SW480 (cell line): ENCODE measurements at places on chromosomes 4 and X.
A peak's percentile ranks its signal among the peaks of the same experiment; 100 is the strongest.

DNA sequence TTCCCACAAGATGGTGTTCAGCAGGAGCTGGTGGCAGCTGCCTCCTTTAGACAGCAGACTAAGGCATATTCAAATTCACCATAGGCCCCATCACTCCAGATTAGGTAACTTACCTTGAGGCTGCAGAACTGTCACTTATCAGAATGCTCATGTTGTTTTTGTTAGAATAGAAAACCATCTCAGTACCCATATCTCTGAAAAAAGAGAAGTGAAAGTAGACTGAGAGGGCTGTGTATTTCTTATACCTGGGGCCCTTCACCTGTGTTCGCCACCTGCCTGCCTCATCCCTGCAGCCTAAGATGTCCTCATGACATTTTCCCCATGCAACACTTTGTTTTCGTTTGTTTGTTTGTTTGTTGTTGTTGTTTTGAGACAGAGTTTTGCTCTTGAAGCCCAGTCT lies 32.9 kb upstream of the SPRY1 start:
- no peak for DNase-seq

DNA sequence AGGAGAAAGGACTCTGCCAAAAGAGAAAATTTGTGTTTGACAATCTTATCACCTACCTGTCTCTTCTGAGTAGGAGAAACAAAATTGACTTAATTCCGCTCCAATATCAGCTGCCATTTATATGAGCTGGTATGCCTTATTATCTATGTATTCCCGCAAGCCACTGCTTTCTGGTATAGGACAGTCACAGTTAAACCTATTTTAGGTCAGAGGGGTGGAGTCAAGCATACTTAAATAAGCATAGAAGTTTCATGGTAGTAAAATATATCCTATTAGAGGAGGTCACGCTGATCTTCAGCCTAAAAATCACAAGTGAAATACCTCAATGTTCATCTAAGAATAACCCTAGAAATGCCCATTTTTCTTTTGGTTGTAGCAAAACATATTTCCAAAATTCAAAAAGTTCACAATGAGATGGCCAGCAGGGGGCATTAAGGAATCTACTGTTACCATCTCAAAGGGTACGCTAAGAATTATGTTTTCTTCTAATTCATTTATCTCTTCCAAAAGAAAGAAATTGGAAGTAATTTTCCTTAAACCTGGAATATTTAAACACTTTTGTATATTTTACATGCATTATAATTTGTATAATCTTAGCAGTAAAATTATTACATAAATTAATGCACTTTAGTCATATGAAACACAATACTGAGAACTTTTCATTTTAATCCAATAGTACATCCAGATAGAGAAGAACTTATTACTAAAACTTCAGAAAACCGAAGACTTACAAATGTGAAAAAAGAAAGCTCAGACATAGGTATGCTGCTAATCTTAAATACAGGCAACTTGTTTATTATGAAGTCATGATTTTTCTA lies 10.5 kb downstream of the PPAT start:
- no peak for DNase-seq

DNA sequence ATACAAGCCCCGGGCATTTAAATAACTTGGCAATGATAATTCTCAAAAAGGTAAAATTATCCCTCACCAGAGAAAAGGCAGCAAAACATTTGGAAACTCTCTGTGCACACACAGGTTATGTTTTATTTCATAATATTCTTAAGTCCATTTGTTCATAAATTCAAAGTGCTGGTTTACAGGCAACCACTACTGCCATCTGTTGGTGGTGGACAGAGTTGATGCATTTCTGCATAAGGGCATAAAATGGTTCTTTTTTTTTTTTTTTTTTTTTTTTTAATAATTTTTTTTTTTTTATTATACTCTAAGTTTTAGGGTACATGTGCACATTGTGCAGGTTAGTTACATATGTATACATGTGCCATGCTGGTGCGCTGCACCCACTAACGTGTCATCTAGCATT lies 31.5 kb upstream of the IL21 start:
- peak; percentile 16 for DNase-seq

GRCh38 chrX:107168257-107168656 lies 38.0 kb downstream of the NUP62CL start:
- DNase-seq, result no peak

DNA sequence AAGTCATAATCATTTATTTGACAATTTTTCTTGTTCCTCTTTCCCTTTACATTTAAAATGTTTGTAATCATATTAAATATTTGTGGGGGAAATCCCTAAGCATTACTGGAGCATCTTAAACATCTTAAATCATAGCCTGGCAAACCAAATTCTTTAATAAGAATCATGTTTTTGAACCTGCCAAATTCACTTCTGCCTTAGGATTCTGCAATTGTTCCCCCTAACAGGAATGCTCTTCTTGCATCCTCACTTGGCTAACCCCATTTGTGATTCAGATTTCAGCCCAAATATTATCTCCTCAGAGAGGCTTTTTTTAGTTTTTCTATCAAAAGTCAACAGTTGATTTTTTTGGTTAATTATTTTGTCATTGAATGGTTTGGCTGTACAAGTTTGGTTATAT lies 241.1 kb downstream of the MAPK10 start:
- DNase-seq, result no peak

- peak; percentile 5 for DNase-seq
Observed at GRCh38 chr4:103076747-103077347, at the start of gene SLC9B2. TSS of gene SLC9B2 (minus strand) at chr4:103076761. CDS start at chr4:103067550, 9,211 bp downstream.

GRCh38 chr4:151801547-151802516 lies 41.0 kb upstream of the GATB start:
- DNase-seq, result peak; percentile 94

DNA sequence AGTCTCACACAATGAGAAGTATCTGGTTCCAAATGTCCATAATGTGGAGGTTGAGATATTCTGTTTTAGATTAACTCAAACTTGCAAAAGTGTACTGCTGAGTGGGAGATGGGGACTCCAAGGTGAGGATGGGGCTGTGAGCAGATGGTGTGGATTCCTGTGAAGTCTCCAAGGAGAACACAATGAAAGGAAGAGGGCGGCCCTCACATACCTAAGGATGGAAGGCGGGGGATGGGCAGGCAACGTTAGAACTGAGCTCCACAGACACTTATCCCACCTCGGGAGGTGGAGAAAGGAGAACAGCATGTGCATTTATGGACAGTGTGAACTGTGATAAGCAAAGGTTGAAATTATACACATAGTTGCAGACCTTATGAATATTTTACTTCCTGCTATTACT lies 9.9 kb upstream of the SPATA4 start:
- no peak for DNase-seq

GRCh38 chr4:161428180-161428965 lies 735.4 kb downstream of the FSTL5 start:
- no peak for DNase-seq

- DNase-seq, result no peak
Observed at GRCh38 chr4:141376769-141377168, 156.1 kb downstream of the ZNF330 start.

- DNase-seq, result no peak
Observed at GRCh38 chrX:40546870-40547269, 33.9 kb upstream of the ATP6AP2 start.

DNA sequence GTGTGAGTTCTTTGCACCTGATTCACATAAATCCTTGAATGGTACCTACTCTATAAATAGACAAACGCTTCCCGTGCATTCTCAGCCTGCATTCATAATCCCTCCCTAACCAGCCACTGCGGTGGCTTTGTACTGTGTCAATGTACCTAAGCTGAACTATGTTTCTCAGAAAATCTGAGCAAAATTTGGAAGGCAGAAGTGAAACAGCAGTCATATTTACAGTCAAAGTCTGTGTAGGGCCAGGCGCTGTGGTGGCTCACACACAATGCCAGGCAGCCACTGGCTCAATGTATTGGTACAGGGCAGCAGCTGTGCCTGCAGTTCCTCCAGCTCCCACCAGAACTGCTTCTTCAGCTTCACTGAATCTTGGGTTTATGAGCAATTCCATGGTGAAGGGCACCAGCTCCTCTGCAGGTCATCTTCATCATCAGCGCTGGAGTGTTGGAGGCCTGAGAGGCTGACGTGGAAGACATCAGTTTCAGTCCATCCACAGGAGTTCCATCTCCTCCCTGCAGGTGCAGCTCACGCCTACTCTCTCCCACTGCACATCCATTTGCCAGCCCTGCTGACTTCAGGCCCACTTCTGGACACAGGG lies 32.3 kb upstream of the IRF2 start:
- DNase-seq, result peak; percentile 11

DNA sequence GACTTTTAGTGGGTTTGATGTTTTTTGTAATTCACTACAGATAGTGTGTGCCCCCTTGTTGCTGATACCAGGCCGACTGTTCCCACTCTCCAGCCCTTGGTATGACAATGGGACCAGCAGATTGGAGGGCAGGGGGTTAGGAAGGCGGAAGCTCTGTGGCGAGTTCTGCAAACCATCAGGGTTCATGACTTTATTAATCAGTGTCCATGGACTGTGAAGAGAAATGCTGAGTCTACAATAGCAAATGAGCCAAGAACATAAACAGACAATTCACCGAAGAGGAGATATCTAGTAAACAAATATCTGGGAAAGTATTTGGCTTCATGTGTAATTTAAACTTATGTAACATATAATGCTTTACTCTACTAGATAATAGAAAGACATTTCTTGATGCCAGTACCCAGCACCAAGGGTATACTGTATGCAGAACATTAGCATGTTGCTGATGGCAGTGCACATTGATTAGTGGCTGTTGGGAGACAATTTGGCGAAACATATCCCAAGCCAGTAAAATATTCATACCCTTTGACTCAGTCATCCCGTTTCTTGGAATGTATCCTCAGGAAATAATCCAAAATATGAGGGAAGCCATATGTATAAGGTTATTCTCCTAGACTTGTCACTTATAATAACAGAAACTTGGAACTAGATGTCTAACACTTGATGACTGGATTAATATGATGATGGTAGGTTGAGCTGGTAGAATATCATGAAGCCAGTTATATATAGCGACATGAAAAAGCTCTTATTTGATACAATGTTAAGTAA lies 169.4 kb downstream of the PTTG2 start:
- no peak for DNase-seq

DNA sequence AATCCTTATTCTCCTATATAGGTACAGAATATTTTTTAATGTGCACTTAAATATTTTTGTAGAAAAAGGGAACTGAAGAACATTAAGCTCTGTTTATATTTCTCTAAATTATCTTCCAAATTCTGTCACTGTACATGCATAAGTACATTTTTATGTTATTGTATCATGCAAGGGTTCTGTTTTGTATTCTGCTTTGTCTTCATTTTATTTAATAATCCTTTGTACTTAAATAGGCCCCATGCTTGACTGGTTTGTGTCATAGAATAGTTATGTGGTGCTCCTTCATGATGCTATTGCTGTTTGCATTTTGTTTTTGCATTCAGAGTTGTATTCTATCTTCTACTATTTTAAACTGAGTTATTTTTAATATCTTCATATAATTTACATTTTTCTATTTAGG lies 111.9 kb upstream of the EDNRA start:
- DNase-seq, result no peak

- DNase-seq, result no peak
Observed at GRCh38 chr4:9963328-9963727, 58.0 kb downstream of the SLC2A9 start.

GRCh38 chr4:87079967-87080366 lies 140.5 kb downstream of the KLHL8 start:
- no peak for DNase-seq

DNA sequence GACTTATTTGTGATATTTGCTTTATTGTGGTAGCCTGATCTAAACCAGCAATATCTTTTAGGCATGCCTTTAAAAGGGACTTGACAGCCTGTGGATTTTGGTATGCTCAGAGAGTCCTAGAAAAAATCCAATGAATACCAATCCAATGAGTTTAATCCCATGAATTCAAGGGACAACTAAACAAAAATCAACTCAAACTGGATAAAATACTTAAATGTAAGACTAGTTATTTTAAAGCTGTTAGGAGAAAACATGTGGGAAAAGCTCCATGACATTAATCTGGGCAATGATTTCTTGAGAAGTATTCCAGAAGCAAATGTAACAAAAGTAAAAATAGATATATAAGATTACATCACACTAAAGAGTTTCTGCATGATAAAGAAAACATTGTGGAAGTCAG lies 711.5 kb upstream of the PITX2 start:
- no peak for DNase-seq

- DNase-seq, result no peak
Observed at GRCh38 chrX:369563-370101, 17.1 kb downstream of the PPP2R3B start.
